AG09319 (cell line): ENCODE measurements at places on chromosomes 6 and 20.

DNA sequence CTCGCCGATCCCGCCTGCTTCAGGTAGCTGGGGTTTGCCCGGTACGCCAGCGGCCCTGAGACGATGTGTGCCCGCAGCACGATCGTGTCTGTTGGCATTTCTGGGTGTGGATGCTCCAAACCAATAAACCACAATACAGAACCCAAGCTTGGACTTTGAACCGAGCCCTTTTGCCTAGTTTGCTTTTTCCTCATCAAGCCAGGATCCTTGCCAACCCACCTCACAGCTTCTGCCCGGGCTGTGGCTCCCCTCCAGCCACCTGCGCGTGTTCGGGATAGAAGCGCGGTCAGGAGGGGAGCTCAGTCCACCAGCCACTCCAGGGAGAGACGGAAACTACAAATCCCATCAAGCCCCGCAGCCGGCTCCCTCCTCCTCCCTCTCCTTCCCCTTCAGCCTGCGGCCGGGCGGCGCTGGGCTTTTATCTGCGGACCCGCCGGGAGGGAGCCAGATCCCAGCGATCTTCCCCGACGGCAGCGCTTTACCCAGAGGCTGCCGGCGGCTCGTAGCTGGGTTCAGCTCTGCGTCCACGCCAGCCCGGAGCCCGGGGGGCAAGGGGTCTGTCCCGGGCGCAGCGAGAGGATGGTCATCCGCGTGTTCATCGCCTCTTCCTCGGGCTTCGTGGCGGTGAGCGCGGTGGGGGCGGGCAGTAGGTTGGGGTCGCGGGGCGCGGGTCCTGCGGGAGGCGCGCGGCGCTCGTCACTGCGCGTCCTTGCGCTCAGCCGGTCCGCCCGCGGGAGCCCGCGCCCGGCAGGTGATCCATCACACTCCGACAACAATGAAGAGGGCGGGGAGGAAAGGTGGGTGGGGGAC is at the start of gene SH3BGRL2:
SH3BGRL2 (plus strand) TSS at position 447 of the 810 bp plus-strand sequence; CDS start at position 580, 133 bp downstream.
- no peak for DNase-seq

GRCh38 chr20:61370841-61371303 is 118.8 kb downstream of the CDH4 start:
- DNase-seq: no peak

DNA sequence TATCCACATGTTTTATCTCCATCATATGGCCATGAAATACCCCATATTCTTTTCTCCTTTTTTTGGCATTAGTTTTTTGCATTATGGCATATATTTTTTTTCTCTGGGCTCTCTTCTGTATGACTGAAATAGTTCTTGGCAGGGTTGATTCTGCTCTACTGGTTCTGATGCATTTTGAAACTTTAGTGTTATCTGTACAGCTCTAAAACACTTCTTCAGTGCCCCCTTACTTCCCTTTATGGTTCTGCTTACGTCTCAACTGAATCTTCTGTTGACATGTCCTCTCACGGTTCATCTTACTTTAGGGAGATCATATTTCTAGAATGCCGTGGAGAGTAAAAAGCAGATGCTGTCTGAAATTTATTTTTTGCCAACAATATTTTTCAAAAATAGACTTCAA is 23.2 kb upstream of the TXNDC5 start:
- DNase-seq: no peak

DNA sequence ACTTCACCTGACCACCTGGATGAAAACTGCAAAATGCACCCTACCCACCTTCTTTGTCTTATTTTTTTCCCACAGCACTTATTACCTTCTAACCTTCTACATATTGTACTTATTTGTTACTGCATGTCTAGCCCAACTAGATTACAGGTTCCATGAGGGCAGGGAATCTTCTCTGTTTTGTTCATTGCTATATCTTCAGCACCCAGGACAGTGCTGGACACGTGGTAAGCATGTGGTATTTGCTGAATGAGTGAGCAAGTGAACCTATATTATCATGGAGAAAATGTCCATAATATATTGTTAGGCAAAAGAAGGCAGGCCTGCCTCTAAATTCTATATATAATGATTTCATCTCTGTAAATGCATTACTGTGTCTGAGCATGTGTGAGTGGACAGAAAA is 107.0 kb downstream of the TRERF1 start:
- no peak for DNase-seq
